Lung (tissue), 17 donors: ENCODE measurements at places on chromosomes 1 and 21. TPM values are rescaled to one million over a fixed set of nuclear protein-coding genes. Genes with fewer than 3 reads are reported as not detected.

Gene NPL
- 31.9 TPM for polyA plus RNA-seq

Gene PSRC1
- 2.7 TPM for polyA plus RNA-seq

Gene SYT14
- not detected for polyA plus RNA-seq

Gene TLCD4
- 1.5 TPM for polyA plus RNA-seq

Gene IGSF3
- polyA plus RNA-seq: 6.3 TPM

Gene TRIM67
- under 0.01 TPM for polyA plus RNA-seq

Gene SPEN
- polyA plus RNA-seq: 10.7 TPM

Gene EPHB2
- 1.2 TPM for polyA plus RNA-seq

Gene HEYL
- 7.6 TPM for polyA plus RNA-seq

Gene NBPF26
- 9.0 TPM for polyA plus RNA-seq

Gene A3GALT2
- polyA plus RNA-seq: not detected

Gene NCF2
- 49.6 TPM for polyA plus RNA-seq

Gene SELE
- polyA plus RNA-seq: 40.2 TPM

DNA sequence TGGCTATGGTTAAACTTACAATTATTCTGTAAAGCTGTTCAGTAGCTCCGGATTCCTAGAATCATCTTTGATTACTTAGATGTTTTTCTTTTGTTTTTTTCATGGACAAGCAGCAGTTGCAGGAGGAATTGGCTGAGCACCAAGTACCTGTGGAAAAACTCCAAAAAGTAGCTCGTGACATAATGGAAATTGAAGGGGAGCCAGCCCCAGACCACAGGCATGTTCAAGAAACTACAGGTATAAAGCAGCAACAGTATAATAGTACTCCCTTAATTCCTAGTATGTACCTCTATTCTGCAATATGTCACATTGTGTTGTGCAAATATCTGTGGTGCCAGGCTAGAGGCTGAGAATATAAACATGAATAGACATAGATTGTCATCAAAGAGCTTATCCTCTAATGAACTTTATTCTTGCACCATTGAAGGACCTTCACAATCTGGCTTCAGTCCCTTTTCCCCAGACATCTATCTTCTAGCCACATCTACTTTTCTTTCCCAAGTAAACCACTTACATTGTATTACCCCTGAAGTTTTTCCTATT is 132.3 kb upstream of the BMP8A start:
- no peak for DNase-seq

DNA sequence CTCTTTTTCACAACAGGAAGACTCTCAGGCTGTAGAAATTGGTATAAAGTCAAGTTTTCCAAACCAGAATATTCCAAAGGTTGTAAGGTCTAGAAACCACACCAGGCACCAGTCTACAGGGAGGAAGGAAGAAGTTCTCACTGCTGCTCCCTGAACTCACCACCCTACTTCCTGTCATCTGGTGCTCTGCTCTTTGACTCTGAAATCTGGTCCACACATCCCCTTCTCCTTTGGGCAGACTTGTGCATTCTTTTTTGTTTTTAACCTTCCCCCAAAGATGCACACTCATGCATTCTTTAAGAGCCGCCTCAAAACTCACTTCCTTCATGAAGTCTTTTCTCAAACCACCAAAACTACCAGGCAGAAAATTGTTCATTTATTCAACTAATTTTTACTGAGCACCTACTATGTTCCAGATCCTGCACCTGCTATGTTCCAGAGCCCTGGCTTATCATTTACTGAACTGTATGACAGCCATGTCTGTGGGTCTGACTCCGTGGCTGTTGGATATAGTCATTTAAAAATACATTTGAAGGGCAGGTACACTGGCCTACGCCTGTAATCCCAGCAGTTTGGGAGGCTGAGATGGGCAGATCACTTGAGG is 30.1 kb upstream of the EPS15 start:
- peak; percentile 32 for DNase-seq

- no peak for DNase-seq
Measured at GRCh38 chr1:35587736-35588135, 14.6 kb downstream of the TFAP2E start.

DNA sequence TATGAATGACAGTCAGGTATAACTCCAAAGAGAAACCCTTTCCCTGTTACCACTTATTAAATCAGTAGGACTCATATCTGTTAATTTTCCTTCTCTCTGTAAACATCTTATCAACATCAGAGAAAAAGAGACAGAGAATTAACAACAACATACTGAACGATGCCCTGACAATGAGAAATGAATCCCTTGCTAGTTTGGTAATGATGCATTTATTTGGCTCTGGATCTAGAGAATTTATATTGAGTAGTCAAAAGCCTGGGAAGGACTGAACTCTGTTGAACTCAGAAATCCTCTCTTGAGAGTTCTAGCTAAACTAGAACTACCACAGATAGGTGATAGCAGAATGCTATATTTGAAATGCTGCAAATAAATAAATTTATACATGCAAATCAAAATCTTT is 325.6 kb downstream of the DISC1 start:
- no peak for DNase-seq

DNA sequence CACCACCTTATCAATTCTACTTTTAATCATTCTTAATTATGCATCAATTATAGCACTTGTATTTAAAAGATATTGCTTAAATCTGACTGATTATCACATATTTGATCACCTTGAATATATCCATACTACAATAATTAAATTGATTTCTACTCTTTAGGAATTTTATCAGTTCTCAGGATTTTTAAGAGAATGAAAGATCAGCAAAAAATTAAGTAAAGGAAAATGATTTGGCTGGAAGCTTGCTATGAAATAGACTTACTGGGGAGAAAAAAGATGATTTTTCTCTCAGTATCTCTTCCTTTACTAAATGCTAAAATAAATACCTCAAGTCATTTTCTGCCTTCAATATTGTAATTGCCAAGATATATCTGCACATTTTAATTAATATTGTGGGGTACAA is 848.6 kb downstream of the LTN1 start:
- no peak for DNase-seq

GRCh38 chr1:24266398-24266941 is 52.7 kb upstream of the GRHL3 start:
- no peak for DNase-seq

DNA sequence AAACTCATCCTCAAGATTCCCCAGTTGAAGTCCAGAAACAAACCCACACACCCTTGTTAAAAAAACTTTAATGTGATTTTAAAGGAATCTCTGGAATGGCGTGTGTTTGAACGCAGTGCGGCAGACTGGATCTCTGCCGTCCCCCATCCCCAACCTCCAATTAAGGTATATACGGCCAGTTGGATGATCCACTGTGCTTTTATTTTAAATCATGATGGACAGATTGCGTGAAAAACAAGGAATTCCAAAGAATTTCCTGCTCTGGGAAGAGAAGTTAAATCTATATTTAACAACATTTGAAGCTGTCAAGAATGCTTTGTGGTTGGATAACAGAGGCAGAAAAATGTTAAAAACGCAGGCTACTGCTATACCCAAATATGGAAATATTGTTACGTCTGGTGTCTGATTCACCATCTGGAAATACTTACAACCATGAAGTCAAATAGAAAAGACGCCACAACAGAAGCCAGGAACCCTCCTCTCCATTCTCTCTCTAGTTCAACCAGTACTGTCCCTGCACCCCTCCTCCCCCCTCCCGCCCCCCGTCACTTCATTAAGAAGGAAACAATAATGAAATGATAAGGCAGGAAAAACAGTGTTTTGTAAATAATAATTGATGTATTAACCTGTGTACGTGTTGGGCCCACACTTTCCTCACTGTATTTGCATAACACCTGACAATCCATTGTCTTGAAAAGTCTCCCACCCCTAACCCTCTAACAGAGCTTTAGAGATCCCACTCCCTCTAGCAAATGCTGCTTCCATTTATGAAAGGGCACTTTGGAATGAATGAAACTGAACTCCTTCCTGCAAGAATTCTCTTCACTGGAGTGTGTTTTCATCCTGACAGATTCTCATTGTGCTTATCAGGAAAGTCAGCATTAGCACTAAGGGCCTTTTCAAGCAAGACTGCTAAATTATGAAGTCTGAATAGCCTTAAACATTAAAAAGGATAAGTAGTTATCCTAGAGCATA is 2.0 kb upstream of the CCN1 start:
- peak; percentile 84 for DNase-seq

GRCh38 chr21:32994305-32994704 is 31.4 kb upstream of the OLIG2 start:
- DNase-seq: no peak

GRCh38 chr21:37230632-37231248 is 36.4 kb downstream of the VPS26C start:
- no peak for DNase-seq

DNA sequence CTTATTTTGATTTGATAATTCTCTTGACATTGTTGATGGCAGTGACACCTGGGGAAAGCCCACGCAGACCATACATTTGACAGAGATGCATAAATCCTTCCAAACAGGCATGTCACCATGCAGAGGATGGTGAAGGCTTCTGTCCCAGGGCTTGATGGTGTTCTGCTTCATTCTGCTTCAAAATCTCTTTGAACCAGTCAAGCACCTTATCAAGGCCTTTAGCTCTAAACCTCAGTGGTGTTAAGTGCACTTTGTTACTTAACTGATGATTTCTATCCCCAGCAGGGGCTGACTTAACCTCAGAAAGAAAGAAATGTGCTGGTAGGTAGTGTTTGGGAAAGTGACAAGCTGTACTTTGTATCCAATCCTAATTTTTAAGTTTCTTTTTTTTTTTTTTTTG is 81.1 kb downstream of the RRAGC start:
- no peak for DNase-seq

- DNase-seq: no peak
Measured at GRCh38 chr1:62492521-62492920, 55.7 kb downstream of the USP1 start.

DNA sequence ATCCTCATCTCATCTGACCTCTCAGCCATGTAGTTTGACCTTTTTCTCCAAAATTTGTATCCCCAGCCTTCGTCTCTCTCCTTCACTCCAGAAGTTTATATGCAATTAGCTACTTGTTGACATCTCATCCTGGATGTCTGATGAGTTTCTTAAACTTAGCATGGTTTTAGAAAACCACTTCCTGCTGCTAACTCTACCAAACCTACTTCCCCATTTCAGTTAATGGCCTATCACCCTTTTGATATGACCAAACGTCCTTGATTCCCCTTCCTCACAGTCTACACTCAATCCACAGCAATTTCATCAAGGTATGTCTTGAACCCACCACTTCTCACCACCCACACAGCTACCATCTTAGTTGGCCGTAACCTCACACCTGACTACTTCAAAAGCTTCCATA is 121.9 kb downstream of the LRRC40 start:
- no peak for DNase-seq

DNA sequence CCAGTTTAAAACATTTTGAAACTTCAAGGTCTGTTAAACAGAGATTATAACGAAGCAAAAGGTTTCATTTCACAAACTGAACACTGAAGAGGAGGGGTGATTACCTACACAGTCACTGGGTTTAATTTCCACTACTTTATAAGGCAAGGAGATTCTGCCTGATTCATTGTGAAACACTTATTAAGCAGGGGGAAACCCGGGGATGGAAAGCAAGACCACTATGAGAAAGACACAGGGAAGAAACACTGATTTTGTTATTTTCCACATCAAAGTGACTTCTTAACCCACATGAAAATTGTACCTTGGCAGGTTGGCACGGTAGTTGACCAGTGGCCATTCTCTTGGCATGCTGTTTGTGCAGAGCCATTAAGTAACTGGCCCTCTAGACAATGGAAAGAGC is 8.1 kb upstream of the F5 start:
- DNase-seq: no peak

- no peak for DNase-seq
Measured at GRCh38 chr1:179206812-179207211, 22.7 kb downstream of the ABL2 start.

GRCh38 chr1:241994171-241994570 is 4.7 kb downstream of the MAP1LC3C start:
- DNase-seq: no peak

DNA sequence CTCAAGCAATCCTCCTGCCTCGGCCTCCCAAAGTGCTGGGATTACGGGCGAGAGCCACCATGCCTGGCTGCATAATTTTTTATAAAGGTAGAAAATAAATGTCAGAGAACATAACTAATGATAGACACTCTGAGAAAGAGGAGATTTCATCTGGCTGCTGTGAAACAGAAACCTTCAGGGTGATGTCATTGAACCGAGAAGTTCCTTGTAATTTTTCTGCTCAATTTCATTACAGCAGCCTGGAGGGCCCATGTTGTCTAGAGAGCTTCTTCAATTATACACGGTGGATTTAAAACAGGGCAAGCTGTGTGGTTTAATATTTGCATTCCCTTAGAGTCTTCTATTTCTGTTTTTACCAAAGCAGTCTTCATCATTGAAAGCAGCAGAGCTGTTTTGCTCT is 64.3 kb upstream of the MORC3 start:
- no peak for DNase-seq

DNA sequence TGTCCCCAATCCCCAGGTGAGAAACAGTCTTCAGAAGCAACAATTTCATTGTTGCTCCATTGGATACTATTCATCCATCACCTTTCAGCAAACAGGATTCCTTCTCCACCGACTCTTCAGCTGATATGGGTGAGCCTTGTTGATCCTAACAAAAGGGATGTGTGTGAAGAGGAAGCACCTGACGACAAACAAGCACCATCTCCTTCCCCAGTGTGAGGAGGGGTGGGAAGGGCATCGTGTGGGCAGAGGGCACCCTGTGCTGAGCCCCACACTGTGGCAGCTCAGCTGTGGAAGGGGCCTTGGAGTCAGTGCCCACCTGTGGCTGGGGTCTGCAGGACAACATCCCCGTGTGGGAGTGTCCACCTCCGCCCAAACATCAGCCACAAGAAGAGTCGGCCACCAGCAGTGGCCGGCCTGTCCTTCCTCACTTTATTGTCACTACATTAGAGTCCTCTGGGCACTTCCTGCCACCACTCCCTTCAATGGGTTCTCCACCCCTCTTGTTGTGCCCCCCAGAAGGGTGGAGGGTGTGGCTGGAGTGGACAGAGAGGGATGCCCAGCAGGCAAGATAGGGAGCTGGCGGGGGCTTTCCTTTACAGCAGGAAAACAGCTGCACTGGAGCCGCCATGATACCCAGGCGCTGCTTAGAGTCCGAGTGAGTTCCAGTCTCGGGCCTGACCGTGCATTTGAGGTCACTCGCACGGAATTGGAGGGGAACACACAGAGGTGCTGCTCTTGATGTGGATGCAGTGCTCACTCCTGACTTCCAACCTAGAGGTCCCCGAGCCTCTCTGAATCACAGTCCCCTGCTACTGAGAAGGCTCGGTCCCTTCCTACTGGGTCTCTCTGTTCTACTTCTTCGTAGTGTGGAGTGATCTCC is 40.9 kb downstream of the VPS26C start:
- DNase-seq: no peak

GRCh38 chr1:53968125-53968513 is 22.0 kb downstream of the LRRC42 start:
- DNase-seq: no peak

GRCh38 chr1:198749279-198749678 is 110.4 kb downstream of the PTPRC start:
- DNase-seq: no peak
